ENCODE measurements at places on chromosomes 6 and 20.

GRCh38 chr6:33205191-33206026 lies 954 bp downstream of the HSD17B8 start:
- DNase-seq, result no peak

- DNase-seq, result no peak
Observed at GRCh38 chr6:146472918-146473317, 70.7 kb upstream of the RAB32 start.

- no peak for DNase-seq
Observed at GRCh38 chr6:116531675-116532570, 13.6 kb downstream of the TRAPPC3L start.

DNA sequence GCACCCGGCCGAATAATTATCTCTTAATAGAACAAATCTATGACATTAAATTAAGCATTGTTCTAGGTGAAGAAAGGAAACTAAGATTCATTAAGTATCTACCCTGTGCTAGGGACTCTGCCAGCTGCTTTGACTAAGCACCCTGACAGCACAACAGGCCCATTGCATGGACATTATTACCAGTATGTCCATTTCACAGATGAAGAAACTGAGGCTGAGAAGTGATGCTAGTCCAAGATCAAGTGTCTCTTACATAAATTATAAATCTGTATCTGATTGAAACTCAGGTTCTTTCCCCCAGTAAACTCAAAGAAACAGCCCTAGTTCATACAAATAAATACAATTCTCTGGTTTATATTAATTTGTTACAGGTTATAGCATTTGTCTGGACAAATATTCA lies 31.3 kb downstream of the SLC22A23 start:
- DNase-seq, result no peak

- no peak for DNase-seq
Observed at GRCh38 chr6:43747784-43748183, 22.2 kb upstream of the VEGFA start.

DNA sequence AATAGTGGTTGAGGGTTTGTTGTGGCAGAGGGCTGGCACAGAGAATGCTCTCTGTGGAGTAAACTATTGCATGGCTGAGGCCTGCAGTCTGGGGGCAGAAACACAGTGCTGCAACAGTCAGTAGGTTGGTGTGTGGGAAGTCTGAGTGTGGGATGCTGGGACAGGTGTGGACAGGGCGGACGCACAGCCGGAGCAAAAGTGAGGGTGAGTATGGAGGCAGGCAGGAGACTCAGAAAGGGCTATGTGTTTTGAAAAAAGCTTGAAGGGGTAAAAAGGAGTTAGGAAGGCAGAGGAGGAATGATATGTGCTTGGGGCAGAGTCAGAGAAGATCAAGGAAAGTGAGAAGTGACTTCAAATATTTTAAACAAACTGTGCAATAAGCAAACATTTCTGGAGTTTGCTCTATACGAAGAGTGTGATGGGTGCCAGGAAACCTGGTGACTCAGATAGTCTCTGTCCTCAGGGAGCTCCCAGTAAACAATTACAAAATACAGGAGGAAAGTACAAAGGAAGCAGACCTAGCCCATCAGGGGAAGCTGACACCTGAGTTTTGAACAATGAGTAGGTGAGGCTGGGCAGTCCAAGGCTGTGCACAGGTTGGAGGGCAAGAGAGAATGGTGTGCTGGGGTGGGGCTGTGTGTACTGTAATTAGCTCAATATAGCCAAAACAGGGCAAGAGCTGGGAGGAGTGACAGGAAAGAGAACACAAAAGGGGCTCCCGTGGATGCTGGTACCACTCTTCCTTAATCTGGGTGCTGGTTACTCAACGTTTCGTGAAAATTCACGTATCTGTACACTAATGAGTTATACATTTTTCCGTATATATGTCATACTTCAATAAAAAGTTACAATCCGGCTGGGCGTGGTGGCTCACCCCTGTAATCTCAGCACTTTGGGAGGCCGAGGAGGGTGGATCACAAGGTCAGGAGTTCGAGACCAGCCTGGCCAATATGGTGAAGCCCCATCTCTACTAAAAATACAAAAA lies 55.2 kb downstream of the PIGU start:
- no peak for DNase-seq
